Endothelial cell (in vitro differentiated cells): ENCODE measurements at places on chromosomes 7 and 10. TPM values are rescaled to one million over a fixed set of nuclear protein-coding genes. Genes with fewer than 3 reads are reported as not detected.

DNA sequence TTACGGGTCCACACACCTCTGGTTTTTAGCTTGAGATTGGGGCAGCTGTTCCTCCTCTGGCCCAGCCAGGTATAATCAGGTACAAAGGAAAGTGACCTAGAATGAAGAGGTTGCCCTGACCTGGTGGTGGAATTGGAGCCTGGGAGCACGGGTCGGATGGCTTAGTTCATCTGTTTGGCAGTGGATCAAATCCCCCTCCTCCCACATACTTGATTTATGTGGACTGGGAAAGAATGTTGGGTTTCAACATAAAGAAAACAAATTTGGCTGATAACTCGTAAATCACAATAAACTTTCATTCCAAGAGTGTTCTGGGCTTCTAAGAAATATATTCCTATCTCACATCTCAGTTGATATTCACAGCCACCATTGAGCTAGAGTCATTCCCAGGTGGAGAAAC is 186.8 kb downstream of the CUX1 start:
- no peak for DNase-seq
- H3K36me3 ChIP-seq = peaks cover 4% of the 10 kb centered on the region
- peaks cover 12% of the 10 kb centered on the region for H3K4me1 ChIP-seq

DNA sequence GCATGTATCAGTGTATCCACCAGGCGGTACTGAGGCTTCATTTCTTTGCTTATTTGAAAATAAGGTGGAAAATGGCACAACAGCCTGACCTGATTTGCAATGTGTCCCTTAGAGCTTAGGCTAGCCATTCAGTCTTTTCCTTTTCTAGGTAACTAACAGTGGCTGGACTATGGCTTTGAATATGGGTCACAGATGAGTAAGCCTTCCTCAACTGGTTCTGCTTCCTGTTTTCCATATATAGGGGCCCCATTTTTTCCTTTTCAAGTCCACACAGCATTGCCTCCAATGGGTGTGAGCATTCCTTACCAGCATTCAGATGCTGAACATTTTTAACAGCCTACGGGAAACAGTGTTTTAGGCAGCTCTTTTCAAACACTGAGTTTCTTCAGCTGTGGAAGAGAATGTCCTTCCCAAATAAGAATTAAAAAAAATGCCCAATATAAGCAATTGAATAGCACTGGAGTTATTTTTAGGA is 3.9 kb upstream of the ITGB1 start:
- no peak for DNase-seq
- peaks cover 5% of the 10 kb centered on the region for H3K36me3 ChIP-seq

DNA sequence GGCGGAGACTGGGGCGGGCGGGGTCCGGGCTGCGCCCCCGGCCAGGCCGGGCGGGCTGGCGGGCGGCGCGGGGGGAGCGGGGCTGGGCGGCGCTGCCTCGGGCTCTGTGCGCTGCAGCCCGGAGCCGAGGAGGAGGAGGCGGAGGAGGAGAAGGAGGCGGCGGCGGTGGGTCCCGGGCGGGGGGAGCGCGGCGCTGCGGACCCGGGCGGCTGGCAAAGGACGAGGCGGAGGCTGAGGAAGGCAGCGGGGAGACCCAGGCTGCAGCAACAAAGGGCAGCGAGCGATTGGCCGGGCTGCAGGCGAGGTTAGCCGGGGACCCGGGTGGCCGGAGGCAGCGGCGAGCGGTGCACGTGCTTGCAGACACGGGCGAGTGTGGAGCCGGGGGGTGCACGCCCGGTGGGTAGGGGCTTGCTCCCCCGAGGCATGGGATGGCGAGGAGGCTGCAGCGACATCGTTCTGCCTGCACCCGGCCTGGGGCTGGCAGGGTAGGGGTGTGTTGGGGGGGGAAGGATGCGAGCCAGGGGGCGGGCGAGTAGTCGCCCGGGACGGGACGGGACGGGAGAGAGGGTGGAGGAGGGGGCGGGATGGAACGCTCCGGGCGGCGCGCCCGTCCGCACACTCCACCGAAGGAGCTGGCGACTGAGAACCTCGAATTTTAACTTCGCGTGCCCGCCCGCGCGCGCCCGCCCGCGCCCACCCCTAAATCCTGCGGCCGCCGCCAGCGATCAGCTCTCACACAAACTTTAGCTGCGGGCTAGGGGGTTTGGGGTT is 844 bp upstream of the KAT6B start:
- H3K27me3 ChIP-seq = peaks cover 9% of the 10 kb centered on the region
- H3K36me3 ChIP-seq = peaks cover 9% of the 10 kb centered on the region
- H3K27ac ChIP-seq = no peak overlapping the region
- DNase-seq = peak; percentile 62

WNT2 gene
- 0.41 TPM for total RNA-seq

OR2A1 gene
- not detected for total RNA-seq

UCN3 gene
- not detected for total RNA-seq
